Activated CD8-positive, alpha-beta memory T cell treated with anti-CD3 and anti-CD28 coated beads, Interleukin-2, amount 50 U/mL, for 4 hours (primary cell): ENCODE measurements at places on chromosomes 7 and 10.

GRCh38 chr10:49162761-49163310 lies 25.4 kb downstream of the TMEM273 start:
- DNase-seq, result no peak

DNA sequence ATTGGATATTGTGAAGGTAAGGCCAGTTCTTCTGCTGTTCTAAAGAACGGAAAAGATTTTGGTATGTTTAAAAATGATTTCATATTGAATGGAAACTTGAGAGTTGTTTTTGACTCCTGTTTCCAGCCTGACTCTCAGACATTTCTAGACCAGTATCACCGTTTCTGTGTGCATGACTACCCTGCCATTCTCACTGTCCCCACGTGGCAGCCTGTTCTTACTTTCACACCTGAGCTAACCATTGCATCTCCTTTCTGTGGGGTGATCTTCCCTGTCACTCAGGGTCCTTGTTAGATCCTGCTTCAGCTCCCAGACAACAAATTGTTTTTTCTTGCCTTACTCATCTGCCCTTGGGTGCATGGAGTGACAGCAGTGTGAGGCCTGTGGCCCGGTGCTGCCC lies 38.9 kb downstream of the GLRX3 start:
- no peak for DNase-seq

DNA sequence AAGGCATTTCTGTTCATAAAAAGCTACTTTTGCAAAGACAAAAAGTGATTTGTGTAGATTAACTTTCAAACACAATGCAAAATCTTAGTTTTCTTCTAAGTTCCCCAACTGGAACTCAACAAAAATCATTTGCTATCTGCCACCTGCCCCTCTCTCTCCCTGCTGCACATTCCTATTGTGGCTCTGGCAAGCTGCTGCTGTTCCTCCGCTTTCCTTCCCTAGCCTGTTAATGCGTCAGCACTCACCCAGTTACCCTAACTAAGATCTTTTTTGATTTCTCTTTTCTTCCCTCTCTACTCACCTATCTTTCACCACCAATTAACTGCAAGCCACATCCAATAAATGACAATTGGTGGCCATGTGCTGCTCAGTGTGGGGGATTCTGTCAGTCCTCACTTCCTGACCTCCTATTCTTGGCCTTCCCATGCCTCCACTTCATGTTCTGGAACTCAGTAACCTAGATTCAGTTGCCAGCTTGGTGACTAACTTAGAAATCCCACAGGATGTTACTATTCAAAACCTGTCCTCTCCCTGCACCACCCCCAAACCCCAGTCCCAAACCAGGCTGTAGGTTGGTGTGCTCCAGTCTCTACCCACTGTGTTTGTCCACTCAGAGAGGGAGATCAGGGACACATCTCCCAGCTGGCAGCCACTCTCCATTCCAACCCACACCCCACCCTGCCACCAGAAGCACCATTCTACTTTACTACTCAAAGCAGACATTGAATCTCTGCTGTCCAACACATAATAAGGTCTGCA lies 140.2 kb upstream of the CTTNBP2 start:
- no peak for DNase-seq

DNA sequence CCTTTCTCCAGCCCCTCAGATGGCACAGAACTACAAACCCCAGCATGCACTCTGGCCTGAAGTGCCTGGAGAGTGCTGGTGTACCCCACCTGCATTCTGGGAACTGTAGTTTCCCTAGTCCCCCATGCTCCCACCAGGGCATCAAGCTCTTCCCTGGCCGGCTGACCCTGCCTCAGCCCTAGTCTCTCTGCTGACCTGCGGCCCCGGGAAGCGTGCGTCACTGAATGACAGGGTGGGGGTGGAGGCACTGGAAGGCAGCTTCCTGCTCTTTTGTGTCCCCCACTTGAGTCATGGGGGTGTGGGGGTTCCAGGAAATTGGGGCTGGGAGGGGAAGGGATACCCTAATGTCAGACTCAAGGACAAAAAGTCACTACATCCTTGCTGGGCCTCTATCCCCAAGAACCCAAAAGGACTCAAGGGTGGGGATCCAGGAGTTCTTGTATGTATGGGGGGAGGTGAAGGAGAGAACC lies 2.1 kb downstream of the NOS3 start:
- no peak for DNase-seq

GRCh38 chr10:71750124-71750841 lies 23.0 kb downstream of the VSIR start:
- DNase-seq, result no peak

DNA sequence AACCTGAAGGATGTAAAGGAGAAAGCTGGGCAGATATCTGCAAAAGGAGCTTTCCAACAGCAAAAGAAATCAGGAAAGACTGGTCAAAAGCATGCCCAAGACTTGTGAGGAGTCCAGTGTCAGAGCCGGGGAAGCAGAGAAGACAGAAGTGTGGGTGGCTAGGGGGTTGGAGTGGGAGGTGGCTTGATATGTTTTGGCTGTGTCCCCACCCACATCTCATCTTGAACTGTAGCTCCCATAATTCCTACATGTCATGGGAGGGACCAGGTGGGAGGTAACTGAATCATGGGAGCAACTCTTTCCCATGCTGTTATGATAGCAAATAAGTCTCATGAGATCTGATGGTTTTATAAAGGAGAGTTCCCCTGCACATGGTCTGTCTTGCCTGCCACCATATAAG lies 84.9 kb downstream of the INHBA start:
- DNase-seq, result no peak

DNA sequence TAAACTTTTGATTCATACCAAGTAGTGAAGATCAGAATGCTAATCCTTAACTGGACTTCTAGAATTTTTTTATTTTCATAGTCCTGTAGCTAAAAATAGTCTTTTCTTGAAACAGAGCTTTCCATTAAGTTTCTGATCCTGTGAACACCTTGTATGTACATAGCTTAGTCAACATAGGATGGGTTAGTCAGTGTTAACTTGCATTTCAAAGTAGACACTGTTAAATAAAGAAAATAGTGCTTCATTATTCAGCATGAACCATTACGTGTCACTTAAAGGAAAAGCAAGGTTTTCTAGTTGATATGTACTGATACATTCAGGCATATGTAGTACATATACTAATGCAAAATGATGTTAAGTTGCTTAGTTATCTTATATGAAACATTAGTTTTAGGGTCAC lies 7.5 kb upstream of the HDAC9 start:
- DNase-seq, result no peak

GRCh38 chr7:130151591-130152492 lies 53.4 kb downstream of the TMEM209 start:
- DNase-seq, result no peak

GRCh38 chr10:82874671-82875070 lies 999.7 kb downstream of the NRG3 start:
- DNase-seq, result no peak

DNA sequence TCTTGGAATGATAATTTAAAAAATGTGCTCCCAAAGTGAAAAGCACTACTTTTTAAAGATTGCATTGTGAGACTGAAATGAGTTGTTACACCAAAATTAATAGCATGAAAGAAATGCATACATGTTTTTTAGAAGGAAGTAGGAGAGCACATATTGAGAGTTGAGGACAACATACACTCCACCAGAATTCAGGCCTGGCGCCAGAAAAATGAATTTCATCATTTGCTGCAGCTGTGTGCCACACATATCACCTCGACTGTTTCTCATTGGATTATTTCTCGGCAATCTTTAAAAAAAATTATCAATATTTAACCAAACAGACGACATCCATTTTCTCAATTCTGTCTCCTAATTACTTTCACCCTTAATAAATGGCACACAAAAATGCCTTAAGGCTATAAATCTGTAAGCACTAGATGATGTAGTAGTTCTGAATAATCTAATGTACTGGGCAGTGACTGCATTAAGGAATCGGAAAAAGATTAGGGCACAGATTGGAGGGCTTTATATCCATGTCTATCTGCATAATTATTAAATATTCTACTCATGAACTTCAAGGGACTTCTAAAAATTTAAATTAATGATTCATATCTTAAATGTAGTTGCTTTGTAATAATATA lies 590.4 kb downstream of the NXPH1 start:
- DNase-seq, result no peak

DNA sequence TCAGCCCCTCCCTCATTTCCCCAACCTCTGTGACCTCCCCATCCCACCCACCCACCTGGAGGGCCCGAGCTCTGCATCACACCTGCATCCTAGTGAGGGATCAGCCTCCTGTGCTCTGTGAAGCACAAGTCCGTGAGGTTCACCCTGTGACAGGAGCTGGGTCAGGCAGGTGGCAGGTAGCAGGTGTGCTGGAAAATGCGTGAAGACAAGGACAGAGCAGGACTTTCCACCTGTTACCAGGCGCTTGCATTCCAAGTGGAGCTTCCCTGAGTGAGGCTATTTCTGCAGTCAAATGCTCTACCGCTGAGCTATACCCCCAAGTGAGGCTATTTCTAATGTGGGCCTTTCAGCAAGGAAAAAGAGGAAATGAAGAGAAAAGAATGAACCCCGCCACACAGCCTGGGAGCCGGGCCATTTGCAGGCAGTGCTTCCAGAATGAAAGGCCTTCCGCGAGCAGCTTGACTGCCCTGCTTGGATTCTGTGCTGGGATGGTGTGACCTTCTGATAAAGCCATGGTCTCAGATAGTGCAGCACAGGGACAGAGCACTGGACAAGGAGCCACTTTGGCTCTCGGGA lies 13.3 kb upstream of the CPXM2 start:
- DNase-seq, result no peak

DNA sequence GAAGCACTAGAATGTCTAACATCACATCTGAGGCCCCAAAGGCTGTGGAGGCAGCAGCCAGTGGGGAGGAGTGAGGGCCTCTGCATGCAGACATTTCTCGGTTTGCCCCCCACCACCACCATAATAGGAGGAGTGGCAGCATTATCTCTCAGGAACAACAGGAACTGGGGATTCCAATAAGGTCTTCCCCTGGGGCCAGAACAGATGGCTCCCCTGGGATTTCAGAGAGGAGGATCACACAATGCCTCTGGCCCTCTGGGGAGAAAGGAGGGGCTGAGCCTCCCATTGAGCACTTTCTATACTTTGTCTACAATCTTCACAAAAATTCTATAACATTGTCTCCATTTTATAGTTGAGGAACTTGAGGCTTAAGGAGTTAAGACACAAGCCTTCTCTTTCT lies 61.1 kb downstream of the GRID1 start:
- no peak for DNase-seq

- DNase-seq, result no peak
These were observed 57.2 kb downstream of the JAKMIP3 start for GRCh38 chr10:132122939-132123445.

DNA sequence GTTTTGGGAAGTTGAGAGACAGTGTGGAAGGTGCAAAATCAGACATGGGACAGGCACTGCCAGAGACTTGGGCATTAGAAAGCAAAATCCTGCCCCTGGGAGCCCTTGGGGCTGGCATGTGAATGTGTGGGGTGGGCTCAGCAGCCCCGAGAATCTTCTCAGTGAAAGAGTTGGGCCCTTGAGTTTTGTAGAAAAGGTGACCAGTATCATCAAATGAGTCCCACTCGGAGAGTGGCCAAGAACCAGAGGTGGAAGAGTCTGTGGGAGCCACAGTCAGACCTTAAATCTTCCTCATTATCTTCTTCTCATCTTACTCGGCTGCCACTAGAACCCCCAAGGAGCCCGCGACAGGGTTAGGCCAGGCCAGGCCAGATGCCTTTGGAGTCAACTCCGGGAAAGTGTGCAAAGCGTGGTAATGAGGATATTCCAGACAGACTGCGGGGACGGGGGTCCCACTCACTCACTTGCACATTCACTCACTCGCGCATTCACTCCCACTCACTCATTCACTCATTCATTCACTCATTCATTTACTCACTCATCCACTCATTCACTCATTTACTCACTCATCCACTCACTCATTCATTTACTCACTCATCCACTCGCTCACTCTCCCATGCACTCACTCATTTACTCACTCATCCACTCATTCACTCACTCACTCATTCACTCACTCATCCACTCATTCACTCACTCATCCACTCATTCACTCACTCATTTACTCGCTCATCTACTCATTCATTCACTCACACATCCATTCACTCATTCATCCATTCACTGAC lies 74.9 kb downstream of the CARD11 start:
- DNase-seq, result no peak

GRCh38 chr10:561721-562120 lies 127.7 kb downstream of the DIP2C start:
- DNase-seq, result no peak

DNA sequence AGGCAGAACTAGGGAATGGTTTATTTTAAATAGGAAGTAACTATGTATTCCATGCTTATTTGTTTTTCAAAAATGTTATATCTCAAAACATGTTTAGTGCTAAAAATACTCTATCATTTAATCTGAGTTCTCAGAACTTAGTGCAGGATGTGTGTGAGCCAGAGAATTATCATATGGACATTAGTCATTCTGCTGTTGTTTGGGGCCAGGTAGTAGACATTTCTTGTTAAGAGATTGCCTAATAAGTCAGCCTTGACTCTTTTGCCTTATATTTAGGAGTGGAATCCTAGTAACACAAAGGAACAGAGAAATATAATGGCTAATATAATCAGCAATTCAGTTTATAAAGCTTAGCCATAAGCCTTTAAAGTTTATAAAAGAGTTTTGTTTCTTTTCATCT lies 149.8 kb downstream of the CCSER2 start:
- no peak for DNase-seq

- no peak for DNase-seq
These were observed 177.7 kb downstream of the GNAT3 start for GRCh38 chr7:80334196-80334595.

DNA sequence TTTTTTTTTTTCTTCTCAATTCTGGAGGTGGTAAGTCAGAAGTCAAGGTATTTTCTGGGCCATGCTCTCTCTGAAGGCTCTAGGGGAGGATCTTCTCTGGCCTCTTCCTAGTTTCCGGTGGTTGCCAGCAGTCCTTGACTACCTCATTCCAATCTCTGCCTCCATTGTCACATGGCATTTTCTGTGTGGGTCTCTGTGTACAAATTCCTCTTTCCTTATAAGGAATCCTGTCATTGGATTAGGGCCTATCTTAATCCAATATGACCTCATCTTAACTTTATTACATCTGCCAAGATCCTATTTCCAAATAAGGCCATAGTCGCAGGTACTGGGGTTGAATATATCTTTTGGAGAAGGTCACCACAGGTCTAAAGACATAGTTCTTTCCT lies 129.3 kb upstream of the PRR15 start:
- no peak for DNase-seq

GRCh38 chr7:22861576-22861975 lies 38.9 kb upstream of the TOMM7 start:
- DNase-seq, result no peak

GRCh38 chr10:10223131-10223530 lies 794.5 kb upstream of the CELF2 start:
- DNase-seq, result no peak

DNA sequence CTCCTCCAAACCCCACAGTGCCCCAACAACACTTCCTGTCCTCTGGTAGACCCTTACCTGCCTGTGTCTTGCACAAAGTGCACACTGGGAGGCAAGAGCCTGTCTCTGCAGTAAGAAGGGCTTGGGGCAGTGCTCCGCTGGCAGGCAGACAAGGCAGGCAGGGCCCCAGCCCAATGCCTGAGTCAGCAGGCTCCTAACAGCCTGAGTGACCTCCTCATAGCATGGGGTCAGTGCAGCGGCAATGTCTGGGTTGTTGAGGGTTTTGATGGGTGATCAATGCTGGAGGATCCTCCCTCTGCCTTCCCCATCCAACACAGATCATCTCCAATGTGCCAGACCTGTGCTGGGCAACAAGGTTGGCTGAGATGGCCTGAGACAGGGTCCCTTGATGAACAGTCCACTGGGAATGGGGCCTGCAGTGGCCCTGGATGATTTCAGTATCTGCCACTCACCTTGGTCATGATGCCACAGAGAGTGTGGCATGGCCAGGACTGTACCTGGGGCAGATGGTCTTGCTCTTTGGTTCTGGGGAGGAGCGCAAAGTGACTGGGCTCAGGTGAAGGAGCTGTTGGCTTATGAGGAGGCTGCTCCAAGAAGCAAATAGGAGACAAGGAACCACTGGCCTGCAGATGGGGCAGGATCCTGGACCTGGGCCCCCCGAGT lies 55.6 kb upstream of the CAMK2B start:
- DNase-seq, result no peak
